ENCODE measurements at places on chromosomes 2 and 18.

DNA sequence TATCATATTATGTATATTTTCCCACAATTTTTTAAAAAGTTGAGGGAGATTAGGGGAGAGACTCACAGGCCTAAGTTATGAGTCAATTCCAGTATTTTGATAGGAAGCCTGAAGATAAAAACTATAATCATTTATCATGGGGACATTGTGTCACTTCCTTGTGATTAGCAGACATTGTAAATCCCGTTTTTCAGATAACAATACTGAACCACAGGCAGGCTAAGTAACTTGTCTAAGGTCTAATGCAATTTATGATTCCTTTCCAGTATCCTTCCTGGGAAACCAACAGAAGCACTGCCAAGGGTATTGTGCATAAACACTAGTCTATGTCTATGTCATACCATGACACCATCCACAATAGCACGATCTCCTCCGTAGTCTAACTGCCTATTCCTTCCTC, 235.2 kb upstream of the PIK3C3 start:
- DNase-seq: no peak

- no peak for DNase-seq
Observed at GRCh38 chr2:96529376-96530143, 7.0 kb upstream of the ARID5A start.

DNA sequence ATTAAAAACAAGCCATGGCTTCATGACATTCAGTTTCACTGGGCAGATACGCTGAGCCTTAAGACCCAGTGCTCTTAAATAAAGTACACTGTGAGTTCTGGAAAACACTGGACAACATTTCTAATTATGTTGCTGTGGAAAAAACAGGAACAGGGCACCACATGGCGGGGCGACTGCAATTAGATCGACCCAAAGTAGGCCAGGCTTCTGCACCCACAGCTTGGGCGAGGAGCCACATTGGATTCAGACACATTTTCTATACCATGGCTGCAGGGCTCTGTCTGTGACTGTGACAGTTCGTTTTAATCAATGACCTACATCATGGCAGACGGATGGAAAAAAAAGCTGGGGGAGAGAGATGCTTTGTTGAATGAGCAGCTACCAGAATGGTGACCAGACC, 227.2 kb upstream of the HS6ST1 start:
- no peak for DNase-seq

DNA sequence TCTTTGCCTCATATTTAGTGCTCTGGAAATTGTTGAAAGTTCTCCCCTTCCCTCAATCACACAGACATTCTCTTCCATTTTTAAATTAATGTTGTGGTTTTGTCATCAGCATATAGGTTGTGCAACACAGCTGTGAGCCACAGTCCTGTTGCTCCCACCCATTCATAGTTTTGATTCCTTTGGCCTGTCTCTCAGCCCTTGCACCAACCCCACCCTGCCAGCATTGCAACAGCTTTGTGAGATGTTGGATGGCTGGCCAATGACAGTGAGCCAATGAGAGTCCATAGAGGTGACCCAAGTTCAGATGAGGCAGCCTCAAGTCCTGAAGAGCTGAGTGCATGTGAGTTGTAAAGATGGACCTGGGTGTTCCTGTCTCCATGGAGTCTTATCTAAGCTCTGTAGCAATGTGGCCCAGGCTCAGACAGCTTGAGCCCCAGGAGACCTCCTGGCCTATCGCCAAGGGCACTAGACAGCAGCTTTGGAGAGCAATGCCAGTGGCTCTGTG, 775.5 kb downstream of the RNF144A start:
- DNase-seq: peak; percentile 74

GRCh38 chr18:9184998-9185613, 48.5 kb downstream of the ANKRD12 start:
- DNase-seq: no peak

DNA sequence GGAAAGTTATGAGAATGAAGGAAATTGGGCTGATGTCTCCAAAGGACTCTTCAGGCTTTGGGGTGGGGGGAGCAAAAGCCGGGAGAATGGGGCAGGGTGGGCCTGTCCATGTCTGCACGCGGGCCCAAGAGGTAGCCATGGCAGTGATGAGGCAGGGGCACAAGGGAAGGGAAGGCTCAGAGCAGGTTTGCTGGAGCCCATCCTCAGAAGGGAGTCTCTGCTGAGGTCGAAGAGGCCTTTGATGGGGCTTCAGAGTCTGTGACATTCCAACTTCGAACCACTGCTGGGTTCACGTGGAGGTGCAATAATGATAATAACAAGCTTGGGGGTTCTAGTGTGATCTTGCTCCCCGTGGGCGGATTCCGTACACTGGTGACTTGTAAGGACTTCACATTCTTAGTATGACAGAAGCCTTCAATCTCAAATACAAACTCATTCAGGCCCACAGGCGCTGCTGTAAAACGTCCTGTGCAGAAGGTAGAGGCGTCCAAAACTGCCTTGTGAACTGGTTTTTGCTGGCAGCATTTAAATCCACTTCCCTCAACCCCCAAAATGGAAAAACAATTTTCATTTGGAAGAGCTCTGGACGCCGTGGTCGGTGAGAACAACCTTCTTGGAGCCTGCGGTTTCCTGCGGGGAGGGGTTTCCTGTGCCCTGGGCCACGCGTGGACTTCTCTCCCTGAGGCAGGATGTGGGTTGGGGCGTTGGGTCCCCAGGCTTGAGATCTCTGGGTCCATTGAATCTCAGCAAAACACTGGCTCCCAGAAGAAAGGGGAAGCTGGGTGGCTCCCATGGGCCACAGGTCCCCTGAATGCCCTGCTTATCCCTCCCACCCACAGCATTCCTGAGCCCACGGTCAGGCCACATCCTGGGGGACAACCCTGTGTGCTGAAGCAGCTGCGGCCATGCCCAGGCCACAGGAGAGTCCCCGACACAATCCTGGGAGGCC, 151.0 kb downstream of the TPO start:
- no peak for DNase-seq

DNA sequence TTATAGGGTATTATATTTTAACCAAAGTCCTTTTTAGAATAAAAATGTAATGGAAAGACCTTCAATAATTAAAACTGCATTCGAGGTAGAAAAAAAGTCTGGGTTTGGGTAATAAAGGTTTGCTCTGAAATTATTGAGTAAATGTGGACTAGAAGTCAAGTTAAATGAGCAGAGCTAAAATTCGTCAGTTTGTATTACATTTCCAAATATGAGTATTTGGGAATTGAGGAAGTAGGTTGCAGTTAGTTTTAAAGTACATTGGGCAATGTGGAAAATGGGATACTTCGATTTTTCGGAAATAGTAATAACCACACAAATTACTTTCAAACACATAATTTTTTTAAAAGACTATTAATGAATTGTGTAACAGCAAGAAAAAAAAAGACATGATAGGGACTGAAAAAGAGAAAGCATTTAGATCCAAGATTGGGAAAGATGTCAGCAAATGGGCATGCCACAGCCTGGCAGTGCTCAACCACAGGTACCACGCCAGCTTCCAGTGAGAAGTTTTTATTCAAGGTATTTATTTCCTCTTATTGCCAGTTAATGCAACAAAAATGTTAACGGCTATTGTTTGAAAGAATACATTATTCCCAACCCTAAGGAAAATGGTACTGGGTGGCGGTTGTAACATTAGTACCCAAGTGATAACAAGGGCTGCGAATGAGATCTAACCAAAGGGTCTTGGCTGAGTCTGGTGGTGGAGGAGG, 50.0 kb downstream of the TTC39C start:
- no peak for DNase-seq

DNA sequence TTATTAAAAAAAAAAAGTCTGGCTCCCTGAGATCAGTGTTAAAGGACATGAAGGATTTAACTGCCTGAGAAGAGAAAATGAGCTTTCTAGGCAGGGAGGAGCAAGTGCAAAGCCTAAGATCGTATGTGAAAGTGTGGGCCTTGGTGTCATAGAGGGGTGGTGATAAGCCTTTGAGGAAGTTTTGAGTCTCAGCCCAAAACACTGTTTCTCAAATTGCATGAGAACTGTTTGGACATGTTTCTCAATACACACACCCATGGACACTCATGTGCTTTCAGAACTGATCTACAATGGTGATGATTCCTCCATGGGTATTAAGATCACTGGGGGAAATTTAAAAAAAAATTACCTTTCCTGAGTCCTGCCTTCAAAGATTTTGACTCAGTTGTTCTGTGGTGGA, 336.7 kb upstream of the RND3 start:
- DNase-seq: no peak

DNA sequence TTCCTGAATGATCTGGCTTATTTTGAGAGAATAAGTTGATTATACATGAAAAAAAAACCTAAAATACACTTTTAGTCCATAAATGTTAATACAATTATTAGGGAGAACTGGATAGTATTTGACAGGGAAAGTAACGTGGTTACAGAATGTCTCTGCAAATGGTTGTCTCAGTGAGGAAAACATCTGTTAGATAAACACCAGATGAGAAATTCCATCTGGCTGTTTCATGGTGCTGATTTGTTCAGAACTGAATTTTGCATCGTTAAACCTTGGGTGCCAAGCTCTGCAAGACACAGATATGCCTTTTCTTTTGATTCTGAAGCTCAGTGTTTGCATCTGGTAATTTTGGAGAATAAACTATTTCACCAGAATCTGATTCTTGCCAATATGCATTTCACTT, 90.4 kb downstream of the SCN3A start:
- no peak for DNase-seq

DNA sequence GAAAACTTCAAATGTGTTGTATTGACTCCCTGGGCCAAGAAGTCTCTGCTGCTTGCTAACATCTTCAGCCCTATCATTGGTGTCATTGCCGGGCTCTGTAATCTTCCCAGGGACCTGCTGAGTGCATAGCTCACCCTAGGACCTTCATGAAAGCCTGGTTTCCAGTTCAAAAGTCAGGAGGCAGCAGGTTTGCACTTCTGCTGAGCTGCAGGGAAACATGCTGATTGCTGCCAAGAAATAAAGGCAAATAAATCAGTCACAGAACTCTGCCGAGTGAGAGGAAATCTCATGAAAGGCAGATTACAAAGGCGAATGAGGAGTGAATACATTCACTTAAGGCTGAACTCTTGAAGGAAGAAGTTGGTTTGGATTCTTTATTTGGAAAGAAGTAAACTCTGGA, 1947.6 kb upstream of the CELF4 start:
- no peak for DNase-seq

DNA sequence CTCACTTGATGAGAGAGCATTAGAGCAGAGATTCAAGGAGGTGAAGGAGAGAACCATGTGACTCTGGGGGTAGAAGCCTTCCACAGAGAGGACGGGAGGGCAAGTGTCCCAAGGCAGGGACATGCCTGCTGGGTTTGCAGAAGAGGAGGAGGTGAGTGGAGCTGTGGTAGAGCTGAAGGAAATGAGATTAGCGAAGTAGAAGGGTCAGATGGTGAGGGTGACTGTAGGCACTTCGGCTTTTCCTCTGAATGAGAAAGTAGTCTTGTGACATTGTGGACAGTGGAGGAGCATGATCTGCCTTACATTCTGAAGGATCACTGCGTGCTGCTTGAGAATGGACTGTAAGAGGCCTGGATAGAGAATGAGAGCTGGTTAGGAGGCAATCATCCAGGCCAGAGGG, 126.0 kb downstream of the NXPH2 start:
- no peak for DNase-seq

DNA sequence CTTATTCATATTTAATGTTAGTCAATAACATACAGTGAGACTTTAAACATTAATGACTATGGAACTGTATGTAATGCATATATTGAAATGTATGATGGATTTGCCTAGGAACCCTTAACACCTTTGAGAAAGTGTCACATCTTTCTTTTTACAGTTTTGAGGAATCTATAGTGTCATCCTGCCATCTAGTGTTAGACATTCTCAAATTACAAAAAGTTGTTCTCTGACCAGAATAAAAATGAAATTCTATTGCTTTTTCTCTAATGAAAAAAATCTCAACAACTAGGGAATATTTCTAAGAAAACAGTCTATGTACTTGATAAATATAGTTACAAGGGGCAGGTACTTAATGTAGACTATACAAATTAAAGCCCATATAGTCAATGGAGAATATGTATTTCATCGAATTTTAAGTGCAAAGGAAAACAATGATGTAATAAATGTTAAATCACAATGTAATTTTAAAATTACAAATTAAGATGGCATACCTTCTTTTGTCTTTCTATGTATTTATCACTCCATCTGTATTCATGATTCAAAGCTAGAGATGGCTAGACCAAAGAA, 5.1 kb upstream of the CALCRL start:
- DNase-seq: no peak

- no peak for DNase-seq
Observed at GRCh38 chr2:41031282-41031681, 579.4 kb upstream of the SLC8A1 start.

DNA sequence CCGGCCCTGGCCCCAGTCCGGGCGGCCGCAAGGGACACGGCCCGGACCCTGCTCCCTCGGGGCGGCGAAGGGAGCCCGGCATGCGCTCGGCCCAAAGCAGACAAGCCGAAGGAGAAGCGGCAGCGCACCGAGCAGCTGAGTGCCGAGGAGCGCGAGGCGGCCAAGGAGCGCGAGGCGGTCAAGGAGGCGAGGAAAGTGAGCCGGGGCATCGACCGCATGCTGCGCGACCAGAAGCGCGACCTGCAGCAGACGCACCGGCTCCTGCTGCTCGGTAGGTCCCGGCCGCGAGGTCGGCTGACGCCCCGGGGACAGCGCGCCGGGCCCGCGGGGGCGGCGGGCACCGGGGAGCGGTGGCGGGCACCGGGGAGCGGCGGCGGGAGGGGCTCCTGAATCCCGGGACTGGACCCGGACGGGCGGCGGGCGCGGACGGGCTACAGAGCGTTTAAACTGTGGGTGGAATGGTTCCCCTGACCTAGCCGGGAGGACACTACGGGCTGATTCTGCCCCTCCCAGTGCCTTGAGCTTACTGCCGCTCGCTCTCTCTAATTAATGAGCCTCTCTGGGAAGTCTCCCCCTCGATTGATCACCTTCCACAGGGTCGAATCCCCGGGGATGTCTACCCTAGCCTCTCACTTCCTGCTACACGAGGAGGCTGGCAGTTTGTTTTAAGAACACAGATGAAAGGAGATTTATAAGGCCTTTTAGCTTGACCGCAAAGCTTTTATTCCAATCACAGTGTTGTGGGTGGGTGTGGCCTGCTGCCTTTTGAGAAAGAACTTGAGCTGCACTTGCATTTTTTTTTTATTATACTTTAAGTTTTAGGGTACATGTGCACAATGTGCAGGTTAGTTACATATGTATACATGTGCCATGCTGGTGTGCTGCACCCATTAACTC, 853 bp downstream of the GNAL start:
- DNase-seq: no peak

- no peak for DNase-seq
Observed at GRCh38 chr2:218878486-218878885, 2.2 kb upstream of the WNT10A start.

DNA sequence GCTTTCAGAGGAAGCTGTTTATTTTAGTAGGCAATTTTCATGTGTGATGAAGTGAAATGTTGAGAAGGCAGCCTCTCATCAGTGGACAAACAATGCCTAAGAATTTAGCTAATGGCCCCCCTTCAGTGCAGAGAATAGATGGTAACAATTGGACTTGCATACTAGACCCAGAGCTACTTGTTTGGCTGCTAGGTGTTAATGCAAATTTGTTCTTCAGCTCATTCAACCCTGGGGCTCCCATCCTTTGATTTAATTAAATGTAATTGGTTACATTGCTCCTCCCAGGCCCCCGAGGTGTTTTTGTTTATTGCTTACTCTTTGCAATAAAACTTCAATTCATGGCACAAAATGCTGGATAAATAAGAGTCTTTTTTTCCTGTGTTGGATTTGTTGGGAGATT, 68.6 kb downstream of the CAMKMT start:
- DNase-seq: no peak

- no peak for DNase-seq
Observed at GRCh38 chr18:44651918-44652572, 28.6 kb upstream of the SETBP1 start.
